ENCODE measurements at places on chromosomes 7 and 10. TPM values are rescaled to one million over a fixed set of nuclear protein-coding genes. Genes with fewer than 3 reads are reported as not detected.

DNA sequence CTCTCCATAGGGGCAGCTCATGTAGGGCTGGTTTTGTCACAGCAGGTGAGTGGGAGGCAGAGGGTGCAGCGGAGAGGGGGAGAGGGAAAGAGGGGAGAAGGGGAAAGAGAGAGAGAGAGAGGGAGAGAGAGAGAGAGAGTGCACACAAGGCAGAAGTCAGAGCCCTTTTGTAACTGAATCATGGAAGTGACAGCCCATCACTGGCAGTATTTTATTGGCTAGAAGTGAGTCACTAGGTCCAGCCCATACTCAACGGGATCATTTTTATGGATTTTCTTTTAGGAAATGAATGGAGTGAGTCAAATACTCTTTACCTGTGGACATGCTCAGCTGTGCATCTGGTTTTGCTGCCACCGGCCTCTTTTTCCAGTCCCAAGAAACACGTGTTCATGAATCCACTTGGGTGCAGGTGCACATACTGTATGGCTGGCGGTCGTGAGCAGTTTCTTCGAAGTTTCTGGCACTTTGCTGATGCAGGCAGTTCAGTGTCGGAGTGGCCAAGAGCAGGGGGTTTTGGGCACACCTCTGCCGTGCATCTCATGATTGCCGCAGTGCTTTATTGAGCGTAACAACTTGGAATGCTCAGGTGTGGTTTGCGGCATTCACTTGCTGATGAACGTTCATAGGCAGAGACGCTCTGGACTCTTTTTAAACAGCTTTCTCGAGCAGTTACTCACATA lies 40.3 kb downstream of the DOCK1 start:
- peak; percentile 68 for ATAC-seq

DNA sequence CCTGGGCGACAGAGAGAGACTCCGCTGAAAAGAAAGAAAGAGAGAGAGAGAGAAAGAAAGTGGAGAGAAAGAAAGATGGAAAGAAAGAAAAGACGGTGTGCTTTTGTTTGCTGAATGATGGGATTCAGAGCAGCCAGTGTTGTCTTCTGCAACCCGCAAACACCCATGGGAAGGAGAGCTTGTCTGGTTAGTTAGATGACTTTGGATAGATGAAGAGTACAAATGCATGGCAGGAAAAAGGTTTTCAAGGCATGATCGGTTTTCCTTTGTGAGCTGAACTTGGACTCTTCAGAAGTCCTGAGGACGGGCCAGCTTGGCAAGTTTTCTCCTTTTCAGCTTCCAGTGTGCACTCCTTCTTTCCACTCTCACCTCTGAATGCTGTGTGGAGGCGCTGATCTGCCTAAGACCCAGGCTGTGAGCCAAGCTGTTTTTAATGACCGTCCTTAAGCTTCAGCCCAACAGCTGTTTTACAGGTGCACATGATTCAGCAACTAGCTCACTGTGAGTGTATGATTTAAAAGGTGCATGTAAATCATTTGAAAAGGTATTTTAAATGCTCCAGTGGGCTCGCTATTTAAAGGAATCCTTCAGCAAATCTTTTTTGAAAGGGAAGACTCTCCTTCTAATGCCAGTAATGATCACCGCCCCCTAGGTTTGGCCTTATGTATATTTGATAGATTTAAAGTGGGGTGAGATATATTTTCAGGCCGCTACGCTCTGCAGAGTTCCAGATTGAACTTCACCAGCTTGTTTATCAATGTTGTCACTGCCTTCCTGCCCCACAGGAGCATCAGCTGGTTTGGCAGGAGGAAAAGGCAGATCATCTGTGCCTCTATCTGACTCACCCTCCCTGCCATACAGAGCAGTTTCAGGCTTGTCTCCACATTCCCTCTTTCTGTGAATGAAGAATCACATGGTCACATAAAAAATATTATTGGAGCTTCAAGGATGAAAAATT lies 115.0 kb downstream of the PLXDC2 start:
- ATAC-seq, result peak; percentile 24

- peak; percentile 35 for ATAC-seq
Measured at GRCh38 chr10:49109669-49110340, 5.5 kb downstream of the VSTM4 start.

NEURL1 gene
- 11.7 TPM for total RNA-seq

GRCh38 chr7:106082087-106082854 lies 29.8 kb downstream of the SYPL1 start:
- ATAC-seq, result no peak

DNA sequence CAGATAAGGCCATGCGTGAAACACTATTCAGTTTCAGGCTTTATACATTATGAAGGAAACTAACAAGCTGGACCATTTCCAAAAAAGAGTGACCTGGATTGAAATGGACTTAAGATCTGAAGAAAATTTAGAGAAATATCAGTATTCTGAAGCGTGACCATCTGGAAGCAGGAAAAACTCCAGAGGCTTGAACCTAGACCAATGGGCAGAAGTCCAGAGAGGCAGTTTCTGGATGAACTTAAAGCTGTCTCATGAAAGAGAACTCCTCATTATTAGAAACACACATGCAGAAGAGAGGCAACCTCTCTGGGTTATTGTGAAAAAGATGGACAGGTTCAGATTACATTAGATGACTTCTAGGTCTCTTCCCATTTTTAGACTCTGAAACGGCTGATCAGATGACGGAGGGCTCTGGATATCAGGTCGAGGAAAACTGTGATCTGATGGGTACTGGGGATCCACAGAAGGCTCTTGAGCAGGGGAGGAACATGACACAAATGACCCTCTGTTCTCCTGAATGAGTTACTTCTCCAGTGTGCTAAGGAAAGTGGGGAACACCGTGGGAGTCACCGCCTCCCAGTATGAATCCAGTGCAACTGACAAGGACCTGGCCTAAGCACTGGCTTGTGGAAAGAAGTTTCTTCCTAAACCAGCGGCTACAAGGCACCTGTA lies 116.5 kb downstream of the SPDYE5 start:
- ATAC-seq, result no peak

- no peak for ATAC-seq
Measured at GRCh38 chr10:120115959-120116358, 223.4 kb downstream of the SEC23IP start.

DNA sequence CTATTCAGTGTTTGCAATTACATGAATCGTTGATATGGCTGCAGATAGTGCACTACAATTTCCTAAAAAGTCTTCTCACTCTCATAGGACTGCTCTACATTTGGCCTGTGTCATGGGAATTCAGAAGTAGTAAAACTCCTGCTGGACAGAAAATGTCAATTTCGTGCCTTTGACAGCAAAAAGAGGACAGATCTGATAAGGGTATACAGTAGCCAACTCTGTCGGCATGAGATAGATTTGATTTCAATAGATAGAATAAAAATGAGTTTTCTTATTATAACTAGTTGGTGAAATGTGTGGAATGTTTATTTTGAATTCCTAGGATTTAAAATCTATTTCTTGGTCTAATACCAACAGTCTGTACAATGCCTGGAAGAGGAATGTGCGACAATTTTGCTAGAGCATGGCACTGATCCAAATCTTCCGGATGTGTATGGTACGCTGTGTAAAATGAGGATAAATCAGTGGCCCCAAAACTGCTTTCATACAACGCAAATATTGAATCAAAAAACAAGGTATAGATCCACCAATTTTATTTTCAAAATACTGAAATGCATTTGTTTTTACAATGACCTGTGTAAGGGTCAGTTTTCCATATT lies 133.5 kb upstream of the CDK13 start:
- no peak for ATAC-seq

CASTOR2 gene
- 10.9 TPM for total RNA-seq

GRCh38 chr10:15457382-15457781 lies 86.3 kb upstream of the FAM171A1 start:
- ATAC-seq, result no peak

ACSL5 gene
- total RNA-seq, result 6.9 TPM

- ATAC-seq, result no peak
Measured at GRCh38 chr10:34526186-34526585, 288.9 kb downstream of the PARD3 start.

- peak; percentile 54 for ATAC-seq
Measured at GRCh38 chr7:38975944-38976392, 1.7 kb upstream of the POU6F2 start.

- no peak for ATAC-seq
Measured at GRCh38 chr10:69246036-69246435, 25.9 kb downstream of the HKDC1 start.

DNA sequence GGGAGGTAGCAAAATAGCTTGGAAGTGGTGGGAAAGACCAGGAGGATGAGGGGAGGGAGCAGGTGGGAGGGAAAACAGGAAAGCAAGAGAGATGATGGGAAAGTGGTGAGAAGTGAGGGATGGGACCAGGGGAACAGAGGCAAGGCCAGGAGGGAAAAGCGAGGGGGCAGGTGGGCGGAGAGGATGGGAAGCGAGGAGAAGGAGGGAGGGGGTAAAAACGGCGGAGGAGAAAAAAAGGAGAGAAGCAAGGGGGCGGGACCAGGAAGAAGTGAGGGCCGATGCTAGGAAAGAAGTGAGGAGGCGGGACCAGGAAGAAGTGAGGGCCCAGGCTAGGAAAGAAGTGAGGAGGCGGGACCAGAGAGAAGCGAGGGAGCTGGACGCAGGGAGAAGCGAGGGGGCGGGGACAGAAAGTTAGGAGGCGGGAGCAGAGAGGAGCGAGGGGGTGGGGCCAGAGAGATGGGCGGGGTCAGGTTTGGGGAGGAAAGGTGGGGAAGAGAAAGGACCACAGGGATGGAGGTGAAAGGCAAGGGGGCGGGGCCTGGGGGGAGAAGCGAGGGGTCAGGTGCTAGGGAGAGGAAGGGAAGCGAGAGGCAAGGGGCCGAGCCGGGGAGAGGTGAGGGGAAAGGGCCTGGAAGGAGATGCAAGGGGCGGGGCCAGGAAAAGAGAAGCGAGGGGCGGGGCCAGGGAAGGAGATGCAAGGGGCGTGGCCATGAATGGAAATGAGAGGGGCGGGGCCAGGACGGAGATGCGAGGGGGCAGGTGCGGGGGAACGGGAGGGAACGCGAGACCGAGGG lies 984 bp downstream of the SMURF1 start:
- ATAC-seq, result peak; percentile 63

ANKRD22 gene
- 15.9 TPM for total RNA-seq

DNA sequence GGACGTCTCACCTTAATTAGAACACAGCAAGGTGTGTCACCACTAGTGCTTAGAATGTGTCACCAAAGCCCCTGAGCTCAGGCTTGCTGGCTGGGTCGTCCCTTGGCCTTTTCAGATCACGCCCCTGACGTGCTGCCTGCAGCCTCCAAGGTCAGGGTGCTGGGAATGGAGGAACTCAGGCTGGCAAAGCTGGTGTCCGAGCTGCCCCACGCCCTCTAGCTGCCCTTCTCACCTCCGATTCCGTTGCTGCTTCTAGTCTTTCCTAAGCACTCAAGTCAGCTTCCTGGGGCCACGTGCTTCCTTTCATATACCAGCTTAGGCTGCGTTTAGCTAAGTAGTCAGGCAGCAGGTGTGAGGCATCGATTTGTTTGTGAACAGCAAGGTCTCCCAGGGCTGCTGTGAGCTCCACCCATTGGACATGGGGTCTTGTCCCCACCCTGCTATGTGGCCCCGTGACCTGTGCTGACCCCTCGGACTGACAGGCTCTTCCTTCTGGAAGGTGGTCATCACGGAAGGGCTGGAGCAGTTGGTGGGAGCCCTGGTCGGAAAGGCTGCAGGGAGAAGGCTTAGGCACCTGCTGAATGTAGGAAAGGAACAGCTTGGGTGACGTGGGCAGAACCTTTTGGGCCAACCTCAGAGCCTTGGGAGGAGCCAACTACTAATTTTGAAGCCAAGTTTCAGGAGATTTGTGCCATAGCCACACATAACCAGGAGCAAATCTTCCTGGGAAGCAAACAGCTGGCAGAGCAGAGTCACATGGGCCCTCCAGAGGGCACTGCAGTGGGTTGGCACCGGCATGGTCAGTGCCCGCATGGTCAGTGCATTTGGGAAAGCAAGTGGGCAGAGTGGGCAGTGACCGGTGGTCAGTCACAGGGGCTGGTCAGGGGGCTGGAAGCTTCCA lies 28.8 kb downstream of the VIPR2 start:
- ATAC-seq, result peak; percentile 13

DNA sequence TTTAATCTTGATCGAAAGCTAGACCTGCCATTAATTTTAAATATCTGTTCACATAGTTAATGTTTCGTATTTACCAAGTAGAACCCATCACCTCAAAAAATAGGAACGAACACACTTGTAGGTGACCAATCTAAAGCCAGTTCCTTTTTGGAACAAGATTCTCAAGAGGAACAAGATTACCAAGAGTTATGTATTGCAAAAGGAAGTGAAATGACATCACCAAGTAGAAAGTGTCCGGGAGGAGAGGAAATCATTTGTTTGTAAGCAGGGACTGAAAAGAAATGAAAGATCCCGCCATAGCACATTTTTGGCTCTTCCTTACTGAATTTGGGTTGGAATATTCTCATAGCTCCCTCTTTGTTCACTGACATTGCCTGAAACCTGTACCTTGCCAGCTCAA lies 1200.5 kb downstream of the SORCS1 start:
- ATAC-seq, result no peak

DNA sequence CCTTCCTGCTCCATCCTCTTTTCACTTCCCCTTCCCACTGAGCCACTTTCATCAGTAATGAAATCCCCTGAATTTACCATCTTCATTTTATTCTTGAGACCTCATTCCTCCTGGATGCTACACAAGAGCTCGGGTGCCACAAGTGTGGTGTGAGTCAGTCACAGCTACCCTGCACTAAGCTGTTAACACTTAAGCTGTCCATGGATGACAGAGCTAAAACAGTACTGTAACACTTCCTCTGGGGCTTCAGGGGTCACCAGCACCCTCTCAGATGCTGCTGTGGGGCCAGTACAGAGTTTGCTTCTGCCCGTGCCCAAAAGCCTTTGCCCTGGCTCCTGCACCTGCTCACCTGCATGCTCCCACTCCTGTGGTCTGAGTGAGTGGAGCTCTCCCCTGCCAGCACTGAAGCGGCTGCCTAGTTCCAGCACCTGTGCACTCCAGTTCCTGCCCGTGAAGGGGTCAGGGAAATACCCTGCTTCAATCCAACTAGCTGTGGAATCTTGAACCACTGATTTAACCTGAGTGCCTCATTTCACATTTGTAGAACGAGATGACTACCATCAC lies 71.9 kb downstream of the POT1 start:
- no peak for ATAC-seq

GRCh38 chr7:149823191-149823630 lies 15.0 kb upstream of the ZNF862 start:
- no peak for ATAC-seq

NKX2-3 gene
- 0.35 TPM for total RNA-seq

DNA sequence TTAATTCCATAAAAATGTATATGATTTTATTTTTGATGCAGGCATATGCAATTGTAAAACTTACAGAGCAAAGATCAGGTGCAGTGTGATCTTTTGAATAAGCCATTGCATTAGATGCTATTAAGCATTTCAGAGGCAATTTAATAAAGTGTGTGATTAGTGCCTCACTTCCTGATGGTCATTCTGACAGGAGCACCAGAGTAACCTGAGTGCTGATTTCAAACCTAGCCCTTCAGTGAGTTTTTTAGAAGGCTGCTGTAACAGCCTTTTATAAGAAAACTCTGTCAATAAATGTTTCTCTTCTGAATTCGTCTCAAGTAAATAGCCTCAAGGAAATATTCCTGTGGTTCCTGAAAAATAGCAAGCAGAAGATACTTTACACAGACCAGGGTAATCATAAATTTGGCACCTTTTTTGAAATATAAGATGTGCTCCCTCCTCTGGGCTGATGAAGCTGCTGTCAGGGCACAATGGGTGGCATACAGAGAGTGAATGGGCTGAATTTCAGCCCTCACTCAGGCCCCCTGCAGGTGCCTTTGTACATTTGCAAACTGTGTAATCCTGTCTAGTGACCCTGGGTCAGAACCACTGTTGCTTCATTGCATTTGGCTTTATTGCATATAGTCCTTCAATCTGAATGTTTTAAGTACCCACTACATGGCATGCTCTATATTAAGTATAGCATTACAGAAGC lies 193.7 kb upstream of the CSTF2T start:
- peak; percentile 46 for ATAC-seq

FKBP6 gene
- 0.16 TPM for total RNA-seq

SLC26A3 gene
- not detected for total RNA-seq

GRCh38 chr7:88442413-88442812 lies 135.7 kb upstream of the STEAP4 start:
- no peak for ATAC-seq

KCP gene
- 1.5 TPM for total RNA-seq
